Inflammatory macrophage treated with lipopolysaccharide for 1 hour (primary cell): ENCODE measurements at places on chromosomes 16 and 17.

- DNase-seq = no peak
These were observed 274.2 kb upstream of the ERCC4 start for GRCh38 chr16:13645601-13646245.

GRCh38 chr16:82034981-82035612, at the start of gene HSD17B2:
Gene HSD17B2 (plus strand): TSS chr16:82035253. CDS start chr16:82035425, 172 bp downstream.
- no peak for DNase-seq

GRCh38 chr17:70276906-70277305, 107.6 kb downstream of the KCNJ2 start:
- DNase-seq = no peak

DNA sequence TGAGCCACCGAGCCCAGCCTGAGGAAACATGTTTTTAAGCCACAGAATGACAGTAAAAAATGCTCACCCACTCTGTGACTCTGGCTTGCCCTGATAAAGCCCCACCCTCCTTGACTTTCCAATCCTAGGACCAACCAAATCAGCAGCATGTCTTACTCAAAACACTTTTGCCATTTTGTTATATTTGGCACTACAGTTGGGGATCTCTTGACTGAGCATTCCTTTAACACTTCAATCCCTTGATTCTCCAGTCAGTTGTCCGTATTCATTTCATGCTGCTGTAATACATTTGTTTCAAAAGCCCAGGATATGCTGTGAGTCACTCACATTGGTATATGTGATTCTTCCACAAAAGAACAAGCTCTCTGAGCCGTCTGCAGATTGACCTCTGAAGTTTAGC, 8.2 kb downstream of the MYH3 start:
- no peak for DNase-seq

DNA sequence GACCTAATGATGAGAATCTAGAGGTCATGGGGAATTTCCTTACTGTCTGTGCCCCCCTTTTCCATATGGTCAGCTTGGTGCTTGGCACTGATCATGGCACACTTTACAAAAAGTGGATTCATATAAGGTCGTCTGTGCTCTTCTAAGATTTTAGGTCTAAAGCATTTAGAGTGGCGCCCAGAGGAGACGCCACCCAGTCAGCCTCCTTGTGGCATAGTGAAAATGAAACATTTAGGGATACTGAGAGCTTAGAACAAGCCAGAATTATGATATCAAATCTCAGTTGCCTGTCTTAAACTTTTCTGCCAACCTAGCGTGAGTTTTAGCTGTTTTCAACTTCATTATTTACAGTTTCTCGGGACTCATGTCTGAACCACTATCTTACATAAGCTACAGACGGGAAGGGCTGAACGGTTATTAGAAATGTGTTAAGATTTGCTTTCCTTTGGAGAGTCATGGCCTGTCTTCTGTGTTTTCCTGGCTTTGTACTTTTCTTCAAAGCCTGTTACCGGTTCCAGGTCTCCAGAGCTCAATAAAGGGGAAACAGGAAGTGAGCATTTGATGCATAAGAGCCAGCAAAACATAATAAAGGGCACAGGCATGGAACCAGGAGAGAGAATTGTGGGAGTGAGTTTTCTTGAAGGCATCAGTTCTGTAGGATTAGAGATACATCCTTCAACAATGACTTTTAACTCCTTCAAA, 13.7 kb downstream of the ZNRF1 start:
- no peak for DNase-seq

DNA sequence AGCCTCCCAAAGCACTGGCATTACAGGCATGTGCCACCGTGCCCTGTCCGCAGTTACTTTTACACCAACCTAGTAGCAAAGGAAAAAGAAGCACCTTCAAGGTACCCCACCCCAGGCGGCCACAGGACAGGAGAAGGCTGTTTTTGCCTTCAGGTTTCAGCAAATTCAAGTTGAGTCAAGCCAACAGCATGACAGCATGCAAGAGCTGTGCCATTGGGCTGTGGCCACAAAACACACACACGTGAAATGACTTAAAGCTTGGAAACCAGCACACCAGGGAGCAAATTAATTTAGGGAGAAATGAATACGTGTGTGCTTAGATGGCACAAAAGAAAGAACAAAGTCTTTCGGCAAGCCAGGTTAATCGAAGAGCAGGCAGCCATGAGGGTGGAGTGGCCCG, 39.7 kb downstream of the ERCC4 start:
- DNase-seq = no peak

- no peak for DNase-seq
These were observed 3.0 kb downstream of the NGFR start for GRCh38 chr17:49498029-49498615.

- DNase-seq = peak; percentile 29
These were observed 873 bp downstream of the SETD1A start for GRCh38 chr16:30958175-30959079.

- DNase-seq = no peak
These were observed 22.5 kb downstream of the CYB5D2 start for GRCh38 chr17:4165301-4166010.

DNA sequence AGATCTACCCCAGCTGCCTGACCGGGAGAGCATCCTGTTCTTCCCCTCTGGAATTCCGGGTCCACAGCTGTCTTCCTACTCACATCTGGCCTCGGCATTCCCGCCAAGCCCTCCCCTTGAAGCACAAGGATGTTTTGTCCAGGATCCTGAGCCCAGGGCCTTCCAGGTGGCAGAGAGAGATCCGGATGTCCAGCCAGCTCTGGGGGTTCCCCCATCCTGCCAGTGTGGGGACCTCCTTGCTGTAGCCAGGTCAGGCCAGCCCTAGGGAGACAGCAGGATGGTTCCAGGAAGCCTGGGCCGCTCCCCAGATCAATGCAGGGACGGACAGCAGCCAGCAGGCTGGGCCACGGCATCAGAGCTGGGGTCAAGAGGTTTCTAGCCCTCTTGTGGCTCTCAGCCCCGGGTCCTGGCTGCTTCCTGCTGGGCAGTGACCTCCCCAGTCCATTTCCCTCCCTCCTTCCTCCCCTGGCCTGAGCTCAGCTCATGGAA, 55.3 kb downstream of the SOCS3 start:
- no peak for DNase-seq

GRCh38 chr17:2044263-2044894, 2.6 kb downstream of the OVCA2 start:
- DNase-seq = no peak

GRCh38 chr16:63702981-63703590, 1418.8 kb downstream of the CDH11 start:
- DNase-seq = no peak

- DNase-seq = peak; percentile 30
These were observed 8.8 kb upstream of the SUMO2 start for GRCh38 chr17:75191584-75191983.

- DNase-seq = no peak
These were observed 68.2 kb downstream of the PLD6 start for GRCh38 chr17:17137731-17138585.

DNA sequence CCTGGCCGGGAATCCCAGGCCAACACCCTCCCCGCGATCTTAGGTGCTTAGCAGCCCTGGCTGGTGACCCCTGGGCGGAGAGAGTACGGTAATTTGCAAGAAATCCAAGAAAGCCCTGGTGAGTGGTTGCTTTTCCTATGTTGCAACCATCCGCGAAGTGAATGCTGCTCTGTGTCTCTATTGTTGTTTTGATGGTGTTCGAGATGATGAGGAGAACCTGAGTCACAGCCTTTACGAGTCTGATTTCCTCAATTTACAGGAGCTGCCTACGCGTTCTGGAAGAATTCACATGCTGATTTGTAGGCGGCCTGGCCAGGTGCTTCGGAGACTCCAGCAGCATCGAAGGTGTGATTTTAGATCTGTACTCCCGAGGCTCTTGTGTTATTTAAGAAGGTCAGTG, 63.3 kb downstream of the TMEM235 start:
- peak; percentile 83 for DNase-seq

DNA sequence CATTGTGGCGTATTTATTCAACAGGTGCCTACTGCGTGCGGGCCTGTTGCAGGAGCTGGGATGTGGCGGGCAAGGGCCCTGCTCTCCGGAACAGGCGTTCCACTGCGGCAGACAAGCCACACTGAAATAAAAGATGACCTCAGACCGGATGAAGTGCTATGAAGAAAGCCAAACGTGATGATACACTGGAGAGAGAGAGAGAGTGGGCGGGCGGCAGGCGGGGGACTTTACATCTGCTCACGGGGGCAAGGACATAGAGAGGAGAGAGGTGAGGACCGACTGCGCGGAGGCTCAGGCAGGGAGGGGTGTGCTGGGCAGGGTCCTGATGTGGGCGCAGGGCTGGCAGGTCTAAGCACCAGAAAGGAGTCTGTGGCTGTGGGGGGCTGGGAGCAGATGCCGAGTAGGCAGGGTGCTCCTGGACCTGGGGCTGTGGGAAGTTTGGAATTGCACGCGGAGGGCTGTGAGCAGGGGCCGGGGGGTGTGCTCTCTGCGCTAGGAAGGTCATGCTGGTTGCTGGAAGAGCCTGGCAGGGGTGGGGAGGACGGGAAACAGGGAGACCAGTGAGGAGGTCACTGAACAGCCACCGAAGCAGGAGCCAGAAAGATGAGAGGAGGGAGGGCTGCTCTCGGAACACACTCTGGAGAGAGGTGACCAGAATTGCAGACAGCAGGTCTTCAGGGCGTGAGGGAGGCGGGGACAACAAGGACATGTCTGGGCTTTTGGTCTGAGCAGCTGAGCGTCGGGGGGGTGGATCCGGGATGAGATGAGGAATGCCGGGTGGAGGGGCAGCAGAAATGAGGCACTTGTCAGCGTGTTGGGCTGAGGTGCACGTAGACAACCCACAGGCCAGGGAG, 9.9 kb downstream of the MXRA7 start:
- DNase-seq = no peak

DNA sequence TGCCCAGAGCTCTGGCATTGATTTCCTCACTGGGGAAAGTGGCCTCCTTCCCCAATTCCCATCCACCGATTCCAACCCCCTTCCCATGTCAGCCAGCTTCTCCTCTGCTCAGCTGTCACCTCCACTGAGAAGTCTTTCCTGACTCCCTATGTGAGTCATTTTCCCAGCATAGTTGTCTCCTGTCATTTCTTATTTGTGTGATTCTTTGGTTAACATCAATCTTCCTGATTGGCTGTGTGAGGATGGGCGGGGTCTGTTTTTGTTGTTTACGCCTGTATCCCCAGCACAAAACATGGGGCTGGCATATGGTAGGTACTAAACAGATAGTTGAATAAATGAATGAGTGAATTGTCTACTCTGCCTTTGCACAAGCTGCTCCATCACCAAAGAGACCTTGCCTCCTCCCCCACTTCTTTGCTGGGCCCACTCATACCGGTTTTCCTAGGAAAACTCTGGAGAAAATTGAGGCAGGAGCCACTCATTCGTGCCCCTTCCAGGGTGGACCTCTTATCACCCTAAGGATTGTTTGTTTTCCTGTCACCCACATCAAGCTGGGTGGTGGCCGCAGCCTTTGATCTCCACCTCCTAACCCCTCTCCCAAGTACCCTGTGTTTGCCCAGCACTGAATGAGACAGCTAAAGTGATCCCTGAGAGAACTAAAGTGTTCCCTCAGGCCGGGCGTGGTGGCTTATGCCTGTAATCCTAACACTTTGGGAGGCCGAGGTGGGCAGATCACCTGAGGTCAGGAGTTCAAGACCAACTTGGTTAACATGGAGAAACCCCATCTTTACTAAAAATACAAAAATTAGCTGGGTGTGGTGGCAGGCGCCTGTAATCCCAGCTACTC, 1.2 kb upstream of the GRB7 start:
- no peak for DNase-seq

DNA sequence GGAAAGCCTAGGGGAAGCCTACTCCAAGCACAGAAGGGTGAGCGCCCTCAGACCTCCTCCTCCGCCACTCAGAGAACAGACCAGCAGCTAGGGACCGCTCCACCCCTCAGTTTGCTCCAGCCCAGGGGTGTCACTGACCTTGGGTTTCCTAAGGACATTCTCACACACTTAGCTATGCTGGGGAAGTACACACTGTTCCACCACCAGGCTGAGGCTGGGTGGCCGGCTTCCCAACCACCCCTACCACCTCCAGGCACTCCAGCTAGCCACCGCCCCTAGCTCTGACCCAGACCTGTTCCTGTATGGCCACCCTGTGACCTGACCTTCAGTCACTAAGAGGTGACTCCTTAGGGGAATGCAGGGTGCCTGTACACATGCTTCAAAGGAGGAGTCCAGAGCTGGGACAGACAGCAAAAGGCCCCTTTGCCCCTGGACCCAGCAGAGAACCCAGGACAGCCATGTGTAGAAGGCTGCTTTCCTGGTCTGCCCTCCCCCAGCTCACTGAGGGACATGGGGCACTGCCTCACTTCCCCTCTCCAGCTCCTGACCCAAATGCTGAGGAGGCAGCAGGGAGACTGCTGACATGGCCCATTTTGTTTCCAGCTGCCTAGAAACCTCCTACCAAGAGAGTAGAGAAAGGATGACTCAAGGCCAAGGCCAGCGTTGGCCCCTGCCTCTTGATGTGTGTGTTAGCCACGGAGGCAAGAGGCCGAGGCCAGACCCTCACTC, 6.7 kb downstream of the HSPB9 start:
- DNase-seq = peak; percentile 33

DNA sequence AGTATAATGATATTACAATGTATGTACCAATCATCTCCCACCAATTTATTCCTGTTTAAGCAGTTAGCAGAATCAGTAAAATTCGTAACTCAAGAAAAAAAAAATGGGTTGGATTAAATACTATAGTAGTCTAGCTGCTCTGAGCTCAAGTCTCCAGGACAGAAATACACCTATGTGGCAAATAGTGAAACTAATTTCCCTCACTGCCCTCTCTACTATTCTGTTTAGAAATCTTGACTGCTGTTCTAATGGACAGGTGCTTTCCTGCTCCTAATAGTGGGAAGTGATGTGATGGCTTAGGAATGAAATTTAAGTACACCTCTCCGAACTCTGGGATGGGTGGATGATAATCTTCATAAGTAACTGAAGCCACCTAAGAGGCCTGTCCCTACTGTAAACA, 175.7 kb downstream of the KCNJ2 start:
- DNase-seq = no peak

DNA sequence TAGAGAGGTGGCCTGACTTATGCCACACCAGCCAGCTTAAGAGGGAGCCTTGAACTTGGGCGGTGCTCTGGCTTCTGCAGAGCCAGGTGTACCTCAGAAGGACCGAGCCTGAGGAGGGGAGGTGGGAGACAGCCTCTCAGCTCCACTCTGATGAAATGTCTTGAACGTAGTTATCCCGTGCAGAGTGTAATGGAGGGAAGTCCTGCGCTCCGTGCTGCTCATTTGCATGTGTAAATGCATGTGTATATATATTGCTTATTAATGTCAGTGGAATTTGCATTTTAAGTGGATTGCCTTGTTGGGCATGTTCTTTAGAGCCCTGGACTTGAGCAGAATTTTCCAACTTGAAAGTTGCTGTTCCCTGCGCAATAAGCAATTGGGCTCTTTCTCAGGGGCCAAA, 264.9 kb upstream of the SDK2 start:
- DNase-seq = no peak

DNA sequence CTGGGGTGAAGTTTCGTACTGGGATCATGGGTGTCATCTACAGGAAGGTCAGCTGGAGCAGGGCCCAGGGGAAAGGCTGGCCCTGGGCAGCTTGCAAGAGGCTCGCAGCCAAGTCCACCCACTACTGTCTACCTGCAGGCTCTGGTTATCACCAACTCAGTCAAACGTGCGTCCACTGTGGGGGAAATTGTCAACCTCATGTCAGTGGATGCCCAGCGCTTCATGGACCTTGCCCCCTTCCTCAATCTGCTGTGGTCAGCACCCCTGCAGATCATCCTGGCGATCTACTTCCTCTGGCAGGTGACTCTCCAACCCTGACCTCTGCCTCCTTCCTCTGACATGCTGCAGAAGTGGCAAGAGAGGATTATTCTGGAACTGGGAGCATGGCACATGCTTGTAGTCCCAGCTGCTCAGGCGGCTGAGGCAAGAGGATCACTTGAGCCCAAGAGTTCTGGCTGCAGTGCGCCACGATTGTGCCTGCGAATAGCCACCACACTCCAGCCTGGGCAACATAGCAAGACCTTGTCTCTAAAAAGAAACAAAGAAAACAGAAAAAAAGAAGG, 29.2 kb downstream of the ABCC3 start:
- no peak for DNase-seq

GRCh38 chr16:48997946-48998345, 283.7 kb downstream of the CBLN1 start:
- no peak for DNase-seq
